ENCODE measurements at places on chromosomes 11 and 22.

DNA sequence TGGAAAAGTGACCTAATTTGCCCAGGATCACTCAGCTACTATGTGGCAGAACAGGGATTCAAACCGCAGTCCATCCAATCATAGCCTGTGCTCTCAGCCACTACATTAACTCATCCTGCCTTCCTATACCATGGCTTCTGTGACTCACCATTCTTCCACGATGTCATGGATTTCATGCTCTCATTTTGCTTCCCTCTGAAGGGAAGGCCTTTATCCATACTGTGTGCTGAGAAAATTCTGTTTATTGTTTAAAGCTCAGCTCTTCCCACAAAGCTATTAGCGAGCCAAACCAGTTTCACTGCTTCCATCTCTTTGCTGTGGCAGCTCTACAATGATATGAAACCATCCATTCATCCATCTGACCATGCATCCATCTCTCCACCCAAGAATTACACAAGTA is 289.9 kb downstream of the TENM4 start:
- no peak for DNase-seq

- DNase-seq, result no peak
Observed at GRCh38 chr11:126079621-126080124, 17.0 kb upstream of the CDON start.

GRCh38 chr22:49446759-49447710 is 380.6 kb downstream of the BRD1 start:
- peak; percentile 19 for DNase-seq

DNA sequence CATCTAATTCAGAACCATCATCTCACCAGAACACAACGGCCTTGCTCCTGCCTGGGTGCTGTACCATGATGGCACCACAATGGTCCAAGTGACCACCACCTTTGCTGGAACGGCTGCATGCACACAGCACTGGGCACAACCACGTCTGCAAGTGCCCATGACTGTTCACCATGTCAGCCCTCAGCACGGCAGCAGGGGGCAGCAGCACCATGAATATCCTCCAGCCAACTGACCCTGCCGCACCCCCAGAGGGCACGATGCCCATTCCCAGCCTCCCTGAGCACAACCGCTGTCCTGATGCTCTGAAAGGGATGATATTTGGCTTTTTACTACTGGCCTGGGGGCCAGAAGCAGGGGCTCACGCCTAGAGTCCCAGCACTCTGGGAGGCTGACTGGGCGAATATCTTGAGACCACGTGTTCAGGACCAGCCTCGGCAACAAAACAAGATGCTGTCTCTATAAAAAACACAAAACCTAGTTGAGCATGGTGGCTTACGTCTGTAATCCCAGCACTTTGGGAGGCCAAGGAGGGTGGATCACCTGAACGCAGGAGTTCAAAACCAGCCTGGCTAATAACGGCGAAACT is 25.7 kb downstream of the DRD4 start:
- no peak for DNase-seq

DNA sequence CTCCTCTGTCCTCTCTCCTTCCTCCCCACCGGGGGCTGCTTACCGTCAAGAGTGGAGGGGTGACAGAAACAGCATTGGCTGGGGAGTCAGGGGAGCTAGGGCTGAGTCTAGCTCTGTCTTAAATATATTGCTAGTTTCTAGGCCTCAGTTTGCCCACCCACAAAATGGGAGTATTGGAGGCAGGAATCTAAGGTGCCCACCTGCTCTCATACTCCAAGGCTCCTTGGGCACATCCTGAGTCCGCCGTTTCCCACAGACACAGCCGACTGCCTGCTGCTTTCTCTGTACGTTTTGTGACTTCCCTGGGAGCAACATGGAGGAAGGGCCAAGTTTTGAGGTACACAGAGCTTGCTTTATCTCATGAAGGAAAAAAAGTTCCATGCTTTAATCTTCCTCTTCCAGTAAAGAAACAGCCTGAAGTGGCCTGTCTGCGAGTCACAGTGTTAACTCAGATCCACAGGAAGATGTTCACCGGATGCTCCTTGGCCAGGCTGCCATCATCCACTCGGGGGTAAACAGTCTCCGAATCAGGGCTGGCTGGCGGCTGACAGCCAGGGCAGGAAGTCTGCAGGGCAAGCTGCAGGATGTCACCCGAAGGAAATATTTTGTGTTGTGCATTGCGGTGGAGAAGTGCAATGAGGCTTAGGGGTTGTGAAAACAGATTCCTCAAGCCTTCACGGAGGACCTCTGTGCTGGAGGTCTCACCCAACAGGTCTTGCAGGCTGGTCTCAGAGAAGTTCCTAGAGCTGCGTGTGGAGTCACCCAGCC is 11.0 kb upstream of the CERK start:
- no peak for DNase-seq

DNA sequence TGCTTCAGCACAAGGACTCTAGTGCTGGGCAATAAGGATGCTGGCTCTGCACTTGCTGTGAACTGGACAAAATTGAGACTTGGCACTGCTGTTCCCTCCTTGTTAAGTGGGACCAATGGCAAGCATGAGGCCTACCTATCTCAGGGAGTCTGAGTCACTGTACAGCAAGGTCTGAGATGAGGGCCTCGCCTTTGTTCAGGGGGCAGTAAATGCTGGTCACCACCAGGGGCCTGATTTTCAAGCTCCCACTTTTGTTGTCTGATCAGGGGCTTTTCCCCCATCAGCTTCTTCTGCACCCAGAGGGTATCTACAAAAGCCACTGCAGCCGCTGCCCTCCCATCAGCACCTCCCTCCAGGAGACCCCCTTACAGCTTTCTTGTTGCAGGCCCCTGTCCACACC is 22.8 kb downstream of the DHCR7 start:
- DNase-seq, result no peak

- no peak for DNase-seq
Observed at GRCh38 chr11:57501953-57502352, 13.5 kb downstream of the SLC43A1 start.

DNA sequence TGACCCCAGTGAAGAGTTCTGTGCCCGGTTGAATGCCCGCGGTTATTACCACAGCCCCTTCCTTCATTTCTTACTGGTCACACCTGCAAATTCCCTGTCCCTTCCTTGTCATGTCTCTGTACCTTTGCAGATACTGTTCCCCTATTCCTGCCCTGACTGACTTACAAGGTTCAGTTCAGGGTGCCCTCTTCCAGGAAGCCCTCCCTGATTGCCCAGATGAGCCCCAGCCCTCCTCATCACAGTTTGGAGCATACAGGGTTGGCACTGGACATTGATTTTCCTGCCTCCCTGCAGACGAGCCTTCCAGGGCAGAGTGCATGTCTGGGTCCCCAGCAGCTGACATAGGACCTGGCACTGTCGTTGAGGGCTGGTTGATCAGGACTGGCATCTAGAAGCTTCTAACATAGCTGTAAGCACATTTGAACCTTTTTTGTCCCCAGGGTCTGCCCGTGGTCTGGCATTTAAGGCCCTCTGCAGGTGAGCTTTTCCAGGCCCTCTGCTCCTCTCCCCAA is 70.4 kb upstream of the SHISAL1 start:
- no peak for DNase-seq

DNA sequence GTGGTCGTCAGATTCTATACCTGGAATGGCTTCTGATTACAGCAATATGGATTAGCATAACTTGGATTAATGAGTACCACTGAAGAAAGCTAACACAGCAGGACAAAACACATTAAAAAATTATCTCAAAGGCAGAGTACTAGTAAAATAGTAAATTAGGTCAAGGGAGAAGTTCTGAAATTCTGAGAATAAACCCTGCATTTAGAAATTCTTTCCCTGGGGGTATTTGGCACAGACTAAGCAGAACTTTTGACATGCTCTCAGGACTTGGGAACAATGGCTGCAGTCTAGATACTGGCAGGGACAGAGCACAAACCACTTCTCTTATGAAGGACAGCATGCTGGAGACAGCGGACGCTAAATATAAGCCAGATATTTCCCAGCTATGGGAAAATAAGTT is 85.6 kb upstream of the GRIA4 start:
- no peak for DNase-seq

DNA sequence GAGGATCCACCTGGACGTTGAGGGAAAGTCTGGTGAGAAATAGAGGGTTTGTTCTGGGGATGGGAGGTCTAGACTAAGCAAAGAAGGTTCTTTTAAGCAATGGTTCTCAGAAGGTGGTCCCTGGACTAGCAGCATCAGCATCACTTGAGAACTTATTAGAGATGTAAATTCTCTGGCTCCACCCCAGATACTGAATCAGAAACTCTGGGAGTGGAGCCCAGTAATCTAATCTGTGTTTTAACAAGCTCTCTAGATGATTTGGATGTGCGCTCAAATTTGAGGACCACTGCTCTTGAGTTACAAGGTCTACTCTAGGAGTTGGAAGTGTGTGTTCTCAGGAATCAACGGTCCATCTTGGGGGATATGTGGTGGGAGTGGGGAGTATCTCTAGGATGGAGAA is 3.3 kb upstream of the ABCG4 start:
- no peak for DNase-seq

DNA sequence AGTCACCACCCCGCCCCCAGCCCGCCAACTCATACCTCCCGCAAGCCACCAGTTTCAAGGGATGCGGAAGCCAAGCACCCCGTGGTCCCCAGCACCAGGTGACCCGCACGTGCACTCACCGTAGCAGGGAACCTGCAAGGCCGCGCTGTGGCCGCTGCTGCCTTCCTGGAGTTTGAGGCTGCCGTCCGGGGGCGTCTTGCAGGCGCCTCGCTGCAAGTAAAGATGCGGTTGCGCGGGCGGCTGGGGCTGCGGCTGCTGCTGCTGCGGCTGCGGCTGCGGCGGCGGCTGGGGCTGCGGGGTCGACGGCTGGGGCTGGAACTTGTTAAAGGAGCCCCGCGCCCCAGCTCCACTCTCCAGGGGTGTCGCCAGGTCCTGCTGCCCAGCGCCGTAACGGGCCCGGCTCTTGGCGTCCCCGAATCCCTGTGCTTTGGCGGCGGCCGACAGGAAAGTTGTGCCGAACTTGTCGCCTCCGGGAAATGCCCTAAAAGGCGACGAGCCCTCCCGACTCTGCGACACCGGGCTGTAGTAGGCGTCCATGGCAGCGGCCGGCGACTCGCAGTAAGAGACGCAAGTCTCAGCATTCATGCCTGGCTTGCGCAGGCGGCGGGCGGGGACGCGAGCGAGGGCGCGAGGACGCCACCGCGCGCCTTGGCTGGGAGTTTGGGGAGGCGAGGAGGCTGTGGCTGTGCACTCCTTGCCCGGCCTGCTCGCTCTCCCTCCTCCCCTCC is at the start of gene ALX4:
Gene ALX4 (minus strand): TSS at position 662 of the 728 bp plus-strand sequence. CDS start 77 bp downstream, at position 585.
- DNase-seq, result peak; percentile 8

GRCh38 chr11:19087658-19088057 is 27.1 kb upstream of the MRGPRX2 start:
- no peak for DNase-seq

GRCh38 chr11:77249427-77249826 is 52.1 kb downstream of the GDPD4 start:
- DNase-seq, result no peak

DNA sequence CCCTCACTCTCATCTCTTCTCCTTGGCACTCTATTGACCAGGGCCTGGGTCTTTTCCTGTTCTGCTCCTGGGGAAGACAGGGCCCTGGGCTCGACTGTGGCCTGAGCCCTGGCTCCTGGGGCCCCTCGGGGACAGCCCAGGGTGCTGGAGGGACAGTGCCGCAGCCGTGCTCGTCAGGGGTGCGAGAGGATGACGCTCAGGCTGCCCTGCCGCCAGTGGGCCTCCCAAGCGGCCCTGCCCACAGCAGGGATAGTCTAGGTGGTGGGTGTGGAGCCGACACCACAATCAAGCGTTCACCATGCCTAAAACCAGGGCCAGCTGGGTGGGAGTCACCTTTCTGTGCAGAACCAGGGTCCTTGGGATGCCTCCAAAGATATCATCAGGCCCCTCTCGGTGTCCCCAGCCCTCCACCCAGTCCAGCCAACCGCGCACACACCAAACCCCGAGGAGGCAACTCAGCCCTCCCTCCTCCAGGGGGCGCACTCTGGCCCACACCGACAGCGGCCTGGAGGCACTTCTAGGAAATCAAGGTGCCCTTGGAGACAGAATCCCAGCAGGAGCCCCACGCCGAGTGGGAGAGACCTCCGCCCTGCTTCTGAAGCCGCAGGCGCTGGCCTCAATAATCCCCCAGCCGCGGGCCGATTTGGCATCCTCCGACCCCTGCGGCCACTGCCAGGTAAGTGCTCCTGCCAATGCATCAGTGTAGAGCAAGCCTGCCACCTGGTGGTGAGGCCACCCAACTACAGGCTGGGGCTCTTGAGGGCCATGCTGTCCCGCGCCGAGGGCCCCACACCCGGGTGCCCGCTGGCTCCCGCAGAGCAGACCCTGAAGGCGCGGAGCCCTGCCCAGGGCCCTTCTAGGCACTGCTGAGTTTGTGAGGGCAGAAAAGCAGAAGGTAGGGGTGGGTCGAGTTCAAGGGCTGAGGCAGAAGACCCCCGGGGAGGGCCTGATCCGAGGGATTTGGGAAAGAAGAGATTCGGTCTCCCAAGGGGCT is 496.4 kb downstream of the BUD13 start:
- peak; percentile 63 for DNase-seq

GRCh38 chr11:8106679-8107078 is 25.7 kb downstream of the TUB start:
- no peak for DNase-seq

- DNase-seq, result no peak
Observed at GRCh38 chr11:92253945-92254344, 29.3 kb downstream of the FAT3 start.

DNA sequence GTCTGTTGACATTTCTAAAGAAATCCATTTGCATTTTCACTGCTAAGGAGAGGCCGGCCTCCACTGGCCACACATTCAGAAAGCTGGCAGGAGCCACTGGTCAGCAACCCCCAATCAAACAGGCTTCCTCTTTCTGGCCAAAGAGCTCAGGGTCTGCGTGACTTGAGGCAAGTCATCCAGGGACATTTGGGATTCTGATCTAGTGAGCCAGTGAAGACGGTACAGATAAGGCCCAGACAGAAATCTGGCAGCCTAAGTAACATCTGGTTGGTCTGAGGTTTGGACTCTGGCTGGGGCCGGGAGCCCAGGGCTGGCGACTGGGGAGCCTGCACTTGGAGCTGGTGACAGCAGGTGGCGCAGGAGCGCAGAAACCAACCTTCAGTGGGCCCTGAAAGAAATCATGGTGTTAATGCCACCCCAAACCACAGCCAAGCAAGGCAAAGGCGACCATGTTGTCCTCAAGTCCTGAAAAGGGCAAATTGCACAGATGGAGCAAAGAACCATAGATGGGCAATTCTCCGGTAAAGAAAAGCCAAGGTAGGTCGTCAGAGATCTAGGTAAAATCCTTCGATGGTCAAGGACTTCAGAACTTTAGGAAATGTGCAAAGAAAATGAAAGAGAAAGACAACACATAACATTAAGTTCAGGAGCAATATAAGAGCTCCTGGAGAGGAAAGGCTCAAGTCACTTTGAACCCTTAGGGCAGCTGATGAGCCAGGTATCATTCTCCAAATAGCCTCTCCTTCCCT is 99.4 kb upstream of the BLID start:
- peak; percentile 2 for DNase-seq

GRCh38 chr22:47210686-47211085 is 448.2 kb downstream of the TBC1D22A start:
- no peak for DNase-seq

Measured in stimulated activated CD8-positive, alpha-beta memory T cell treated with anti-CD3 and anti-CD28 coated beads, Interleukin-15, amount 100 ng/mL, for 48 hours (primary cell).